ENCODE measurements at places on chromosomes 7 and 10.

- DNase-seq, result no peak
Measured at GRCh38 chr7:85471740-85472139, 284.9 kb upstream of the SEMA3D start.

DNA sequence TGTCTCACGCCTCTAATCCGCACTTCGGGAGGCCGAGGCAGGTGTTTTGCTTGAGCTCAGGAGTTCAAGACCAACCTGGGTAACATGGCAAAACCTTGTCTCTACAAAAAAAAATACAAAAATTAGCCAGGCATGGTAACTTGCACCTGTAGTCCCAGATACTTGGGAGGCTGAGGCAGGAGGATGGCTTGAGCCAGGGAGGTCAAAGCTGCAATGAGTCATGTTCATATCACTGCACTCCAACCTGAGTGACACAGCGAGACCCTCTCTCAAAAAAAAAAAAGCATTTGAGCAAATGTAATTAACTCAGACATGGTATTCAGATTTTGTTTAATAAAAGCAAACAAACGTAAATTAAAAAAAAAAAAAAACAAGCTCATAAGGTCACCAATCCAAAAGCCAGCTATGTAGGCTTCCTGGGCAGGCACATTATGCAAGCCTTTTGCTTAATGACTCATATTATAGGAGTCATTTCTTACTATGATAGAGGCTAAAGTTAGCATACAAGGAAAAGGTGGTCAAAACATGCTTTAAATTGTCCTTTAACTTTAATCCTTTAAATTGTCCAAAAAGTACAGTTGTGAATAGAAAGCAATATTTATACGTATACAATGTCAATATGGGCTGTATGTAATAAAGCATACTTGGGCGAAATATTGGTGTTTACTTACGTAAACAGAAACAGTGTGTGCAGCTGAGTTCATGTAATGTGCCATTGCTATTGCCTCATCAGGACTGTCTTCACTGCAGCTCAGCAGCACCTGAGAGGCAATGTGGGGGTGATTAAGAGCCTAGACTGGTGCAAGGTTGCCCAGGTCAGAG is 13.0 kb downstream of the AKR1D1 start:
- no peak for DNase-seq

GRCh38 chr10:78217336-78217735 is 183.7 kb downstream of the RPS24 start:
- no peak for DNase-seq

DNA sequence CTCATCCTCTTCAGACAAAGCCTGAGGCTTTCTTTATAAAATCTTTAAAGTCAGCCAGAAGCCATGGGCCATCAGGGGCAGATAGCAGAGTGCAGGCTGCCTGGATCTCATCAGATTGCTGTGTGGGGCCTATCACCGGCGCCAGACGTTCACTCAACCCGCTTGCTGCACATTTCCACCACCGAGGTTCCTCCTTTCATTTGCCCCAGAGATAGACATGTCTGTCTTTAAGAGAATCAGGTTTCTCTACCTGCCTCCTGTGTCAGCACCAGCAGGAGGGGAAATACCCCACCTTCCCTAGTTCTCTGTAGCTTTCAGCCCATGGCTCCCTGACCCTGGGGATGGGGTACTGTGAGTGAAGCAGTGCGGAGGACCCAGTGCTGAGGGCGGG is 22.0 kb downstream of the SLC18A2 start:
- DNase-seq, result no peak

DNA sequence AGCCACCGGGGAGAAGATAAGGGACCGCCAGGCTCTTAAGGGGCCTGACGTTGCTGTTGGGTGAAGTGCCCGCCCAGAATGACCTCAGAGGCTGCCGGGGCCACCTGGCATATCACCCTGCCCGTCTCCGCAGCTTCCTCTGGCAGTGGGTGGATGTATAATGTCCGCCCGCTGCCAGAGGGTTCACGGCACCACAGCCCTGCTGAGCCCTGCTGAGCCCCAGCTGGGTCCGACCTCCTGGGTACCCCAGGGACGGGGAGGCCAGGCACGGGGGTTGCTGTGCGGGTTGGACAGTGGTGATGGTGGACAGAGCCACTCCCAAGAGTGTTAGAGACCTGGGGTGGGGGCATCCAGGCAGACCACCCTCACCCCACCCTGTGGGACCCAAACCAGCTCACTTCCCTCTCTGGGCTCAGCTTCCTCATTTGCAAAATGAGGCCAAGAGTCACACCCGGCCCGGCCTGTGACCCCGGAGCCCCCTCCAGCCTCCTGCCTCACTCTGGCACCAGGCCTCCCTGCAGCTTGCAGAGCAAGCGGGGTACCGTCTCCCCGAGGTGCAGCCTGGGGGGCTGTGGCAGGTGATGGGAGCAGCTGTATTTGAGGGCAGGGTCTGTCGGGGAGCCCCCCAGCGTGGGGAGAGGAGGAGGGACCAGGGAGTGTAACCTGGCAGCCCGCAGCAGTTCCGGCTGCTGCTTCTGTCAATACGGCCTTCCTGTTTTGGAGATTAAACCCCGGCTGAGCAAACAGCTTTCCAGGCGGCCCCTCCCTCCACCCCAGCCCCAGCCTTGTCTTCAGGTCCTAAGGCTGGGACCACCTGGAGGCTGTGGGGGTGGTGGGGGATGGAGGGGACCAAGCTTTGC is 8.4 kb upstream of the LFNG start:
- no peak for DNase-seq

GRCh38 chr10:46542567-46543465 is 13.6 kb downstream of the GPRIN2 start:
- DNase-seq, result no peak

DNA sequence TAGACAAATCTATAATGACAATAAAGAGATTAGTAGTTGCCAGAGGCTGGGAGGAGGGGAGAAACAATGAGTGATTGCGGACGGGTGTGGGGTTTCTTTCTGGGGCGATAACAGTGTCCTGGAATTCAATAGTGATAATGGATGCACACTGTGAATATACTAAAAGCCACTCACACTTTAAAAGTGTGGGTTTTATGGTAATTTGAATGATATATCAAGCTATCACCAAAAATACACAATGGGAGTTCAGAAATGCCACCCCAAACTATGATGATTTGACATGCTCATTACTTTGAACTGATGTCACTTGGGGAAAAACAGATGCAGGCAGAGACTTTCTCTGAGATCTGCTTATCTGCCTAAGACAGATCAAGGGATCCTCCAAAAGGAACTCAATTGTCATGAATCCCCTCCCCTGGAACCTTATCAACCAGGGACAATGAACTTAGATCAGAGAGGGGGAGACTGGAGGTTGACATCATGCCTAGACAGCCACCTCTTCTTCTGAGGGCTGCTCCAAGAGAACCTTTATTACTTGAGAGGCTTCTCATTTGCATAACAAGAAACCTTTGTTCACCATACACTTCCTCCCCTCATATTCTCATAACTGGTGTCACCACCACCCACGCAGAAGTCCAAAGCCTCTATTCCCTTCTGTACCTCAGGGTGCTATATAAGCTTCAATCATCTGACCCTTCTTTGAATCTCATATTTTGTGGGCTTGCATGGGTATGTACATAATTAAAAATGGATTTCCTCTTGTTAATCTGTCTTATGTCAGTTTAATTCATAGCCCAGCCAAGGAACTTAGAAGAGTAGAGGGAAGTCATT is 14.8 kb upstream of the ZC3HAV1 start:
- DNase-seq, result no peak

- DNase-seq, result no peak
Measured at GRCh38 chr7:73504920-73505319, 17.2 kb downstream of the BAZ1B start.

DNA sequence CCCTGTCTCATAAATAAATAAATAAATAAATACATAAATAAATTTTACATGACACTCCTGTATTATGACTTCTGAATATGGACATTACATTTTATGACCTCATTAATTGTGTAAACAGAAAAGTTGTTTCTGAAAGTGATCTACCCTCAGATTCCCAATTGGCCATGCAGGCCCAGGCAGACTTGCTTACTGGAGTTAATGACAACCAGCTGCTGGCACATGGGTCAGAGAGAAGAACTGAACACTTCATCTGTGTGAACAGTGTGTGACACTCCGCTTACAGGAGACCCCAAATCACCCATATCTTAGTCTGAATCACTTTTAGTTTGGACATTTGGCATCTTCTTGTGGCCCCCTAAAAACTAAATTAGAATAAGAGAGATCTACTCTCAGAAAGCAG is 31.4 kb downstream of the PARP12 start:
- DNase-seq, result no peak

DNA sequence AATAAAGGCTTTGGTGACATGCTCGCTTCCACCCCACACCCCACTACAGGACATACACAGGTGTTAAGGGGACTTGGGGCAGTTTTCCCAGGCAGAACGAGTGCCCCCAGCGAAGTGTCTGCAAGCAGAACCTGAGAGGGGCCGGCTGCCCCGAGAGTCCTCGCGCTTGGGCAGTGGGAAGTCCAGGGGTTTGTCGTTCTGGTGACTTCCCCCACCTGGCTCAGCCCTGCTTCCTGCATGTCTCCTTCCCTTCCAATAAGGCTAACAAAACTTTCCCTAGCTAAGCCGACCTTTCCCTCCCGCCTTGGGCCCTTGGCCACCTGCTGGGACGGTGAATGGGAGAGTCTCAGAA is 916 bp downstream of the VWA2 start:
- no peak for DNase-seq

GRCh38 chr7:36286226-36286625 is 103.4 kb upstream of the ANLN start:
- no peak for DNase-seq

DNA sequence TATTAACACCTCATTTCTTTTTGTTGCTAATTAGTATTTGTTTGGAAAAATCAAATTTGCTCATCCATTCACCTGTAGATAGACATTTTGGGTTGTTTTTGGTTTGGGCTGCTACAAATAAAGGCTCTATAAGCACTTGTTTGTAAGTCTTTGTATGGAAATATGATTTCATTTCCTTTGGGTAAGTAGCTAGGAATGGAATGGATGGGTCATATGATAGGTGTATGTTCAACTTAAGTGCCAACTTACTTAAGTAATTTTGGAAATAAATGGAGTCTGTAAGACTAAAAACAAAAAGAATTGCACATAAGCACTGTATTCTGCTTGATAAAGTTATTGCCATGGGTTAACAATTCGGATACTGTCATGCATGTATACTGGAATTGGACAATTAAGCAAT is 157.7 kb upstream of the NAMPT start:
- no peak for DNase-seq

GRCh38 chr7:124263232-124263827 is 230.5 kb upstream of the TMEM229A start:
- no peak for DNase-seq

- DNase-seq, result peak; percentile 93
Measured at GRCh38 chr7:140506788-140507464, 27.6 kb upstream of the MKRN1 start.

GRCh38 chr10:75446508-75446907 is 15.1 kb downstream of the LRMDA start:
- no peak for DNase-seq

GRCh38 chr10:14820010-14820774 is 17.6 kb downstream of the CDNF start:
- no peak for DNase-seq

DNA sequence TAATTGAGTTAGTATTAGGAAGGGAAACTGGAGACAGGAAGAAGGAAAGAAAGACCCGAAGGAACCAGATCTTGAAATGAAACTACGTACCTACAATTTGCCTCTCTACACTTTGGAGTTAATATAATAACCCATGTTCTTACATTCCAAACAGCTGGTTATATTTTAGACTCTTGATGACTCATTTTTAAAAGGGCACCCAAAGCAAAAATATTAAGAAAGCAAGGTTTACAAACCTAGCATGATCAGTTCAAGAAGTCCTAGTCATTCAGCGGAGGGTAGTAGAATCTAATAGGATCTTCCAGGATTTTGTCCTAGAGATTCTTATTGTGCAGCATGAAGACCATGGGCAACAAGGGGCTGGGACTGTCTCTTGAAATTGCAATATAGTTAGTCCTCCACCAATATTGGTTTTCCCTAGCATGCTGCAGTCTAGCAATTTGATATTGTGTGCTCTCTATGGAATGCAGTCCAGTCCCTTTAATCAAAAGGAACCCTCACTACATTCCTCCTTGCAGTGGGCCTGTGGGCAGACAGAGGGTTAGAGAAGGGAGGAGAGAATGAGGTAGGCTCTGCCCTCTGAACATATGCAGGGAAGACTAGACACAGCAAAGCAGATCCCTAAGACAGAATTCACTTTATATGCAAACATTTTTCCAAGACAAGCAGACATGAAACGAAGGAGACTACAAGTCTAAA is 230.3 kb downstream of the INHBA start:
- no peak for DNase-seq

All from NCI-H2171 (cell line).